ENCODE measurements at places on chromosomes 3 and 15.
A peak's percentile ranks its signal among the peaks of the same experiment; 100 is the strongest.

DNA sequence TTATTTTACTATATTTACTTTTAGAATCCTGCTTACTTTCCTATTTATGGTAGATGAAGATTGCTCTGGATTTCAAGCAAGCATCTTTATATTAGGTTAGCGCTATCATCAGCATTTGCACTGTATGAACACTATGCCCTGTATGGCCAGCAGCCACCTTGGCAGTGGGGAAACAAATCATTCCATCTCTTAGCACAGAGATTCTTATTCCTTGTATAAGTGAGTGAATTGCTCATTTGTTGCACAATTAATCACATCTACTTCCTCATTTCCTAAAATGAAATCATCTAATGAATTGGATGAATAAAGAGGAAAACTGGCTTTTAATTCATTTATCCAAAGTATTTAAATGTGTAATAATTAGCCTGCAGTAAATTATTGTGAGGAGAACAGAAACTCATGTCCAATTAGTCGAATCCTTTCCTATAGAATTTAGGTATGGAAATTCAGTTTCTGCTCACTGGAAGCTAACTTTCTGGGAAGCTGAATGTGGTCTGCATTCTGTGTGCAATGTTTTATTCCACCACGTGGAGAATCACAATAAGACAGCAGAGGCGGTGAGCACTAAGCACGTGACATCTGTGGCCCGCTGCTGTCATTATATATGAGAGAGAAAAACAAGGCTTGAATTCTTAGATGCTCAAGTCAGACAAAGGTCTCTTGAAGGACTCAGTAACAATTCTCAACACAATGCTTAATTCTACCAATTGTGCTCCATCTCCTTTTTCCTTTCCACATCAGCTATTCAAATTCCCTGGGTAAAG lies 93.4 kb downstream of the PEX5L start:
- no peak for DNase-seq

DNA sequence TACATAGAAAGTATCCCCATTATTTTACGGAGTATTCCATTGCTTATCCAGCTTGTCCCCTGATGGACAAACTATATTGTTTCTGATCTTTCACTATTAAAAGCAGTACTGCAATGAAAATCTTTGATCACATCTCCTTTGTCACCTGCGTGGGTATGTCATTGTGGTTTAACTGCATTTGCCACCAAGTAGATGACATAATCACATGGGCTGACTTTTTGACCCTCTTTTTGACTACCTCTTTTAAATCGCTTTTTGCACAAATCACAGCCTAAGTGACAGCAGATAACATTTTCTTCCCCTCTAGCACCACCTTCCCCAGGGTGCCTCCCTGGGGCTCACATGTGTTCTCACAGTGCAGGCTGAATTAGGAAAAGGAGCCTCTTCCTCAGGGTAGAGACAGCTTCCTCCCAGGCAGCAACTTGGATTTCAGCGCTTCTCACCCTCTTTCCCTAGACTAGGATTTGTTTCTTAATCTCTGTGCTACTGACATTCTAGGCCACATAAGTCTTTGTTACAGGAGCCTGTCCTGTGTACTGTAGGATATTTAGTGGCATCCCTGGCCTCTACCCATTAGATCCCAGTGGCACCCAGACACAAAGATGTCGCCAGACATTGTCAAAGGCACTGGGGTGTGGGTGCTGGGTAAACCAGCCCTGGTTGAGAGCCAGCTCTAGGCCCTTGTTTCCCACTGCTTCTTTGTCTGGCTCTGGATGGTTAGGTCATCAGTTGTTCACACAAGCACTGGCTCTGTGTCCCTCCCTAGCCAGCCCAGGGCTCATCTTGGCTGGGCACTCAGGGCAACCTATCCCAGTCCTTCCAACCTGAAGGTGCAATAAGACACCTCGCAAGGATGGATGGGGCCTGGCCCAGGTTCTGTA lies 1.3 kb upstream of the RBP1 start:
- DNase-seq, result no peak

DNA sequence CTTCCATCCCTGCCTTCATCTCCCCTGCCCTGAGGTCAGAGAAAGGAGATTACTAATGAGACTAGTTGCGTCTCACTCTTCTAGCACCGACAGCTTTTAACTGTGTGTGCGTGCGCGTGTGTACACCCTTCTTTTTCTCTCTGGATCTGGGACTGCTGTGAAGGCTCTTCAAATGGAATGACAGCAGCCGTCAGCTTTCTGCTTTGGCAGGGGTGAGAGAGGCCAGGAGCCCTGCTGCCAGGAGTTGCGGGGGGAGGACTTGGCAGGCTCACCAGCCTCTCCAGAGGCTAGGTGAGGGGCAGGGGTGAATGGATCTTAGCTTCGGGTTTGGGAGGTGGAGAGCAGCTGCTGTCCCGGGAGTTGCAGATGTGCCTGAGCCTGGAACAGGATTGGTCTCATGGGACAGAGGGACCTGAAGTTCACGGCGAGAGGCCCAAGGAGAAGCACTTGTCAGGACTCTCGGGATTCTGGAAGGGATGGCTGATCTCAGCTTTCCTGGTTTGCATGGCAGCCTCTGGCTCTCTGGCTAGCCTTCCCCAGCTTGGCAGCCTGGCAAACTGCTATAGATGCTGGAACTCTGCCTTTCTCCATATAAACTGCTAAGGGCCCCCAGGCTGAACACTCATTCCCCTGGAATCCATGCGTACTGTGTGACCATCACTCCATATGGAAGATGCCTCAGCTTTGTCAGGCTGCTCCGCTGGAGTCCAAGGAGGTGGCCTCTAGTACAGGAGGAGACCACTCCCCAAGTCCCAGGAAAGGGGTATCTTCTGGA lies 16.6 kb downstream of the TEX264 start:
- no peak for DNase-seq

GRCh38 chr15:91947683-91948608 lies 94.4 kb downstream of the SLCO3A1 start:
- no peak for DNase-seq

DNA sequence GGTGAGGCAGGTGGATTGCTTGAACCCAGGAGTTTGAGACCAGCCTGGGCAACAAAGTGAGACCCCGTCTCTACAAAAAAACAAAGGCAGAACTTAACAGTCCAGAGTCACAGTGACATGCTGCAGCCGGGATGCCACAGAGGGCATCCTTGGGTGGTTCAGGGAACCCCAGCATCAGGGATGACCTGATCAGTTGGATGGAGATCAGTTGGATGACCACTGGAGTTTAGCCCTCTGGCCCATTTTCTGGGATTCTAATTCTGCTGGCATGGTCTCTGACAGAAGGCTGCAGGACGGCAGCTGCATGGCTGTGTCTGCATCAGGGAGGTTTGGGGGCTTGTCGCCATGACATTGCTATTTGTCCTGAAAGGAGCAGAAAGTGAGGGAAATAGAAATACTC lies 19.8 kb downstream of the WHAMM start:
- DNase-seq, result no peak

- no peak for DNase-seq
These were observed at the start of gene SLC7A14 for GRCh38 chr3:170585937-170586310. Gene SLC7A14 (minus strand): TSS chr3:170586075. CDS start chr3:170526936, 59,139 bp downstream.

GRCh38 chr3:11770477-11771391 lies 76.0 kb downstream of the TAMM41 start:
- DNase-seq, result peak; percentile 37

DNA sequence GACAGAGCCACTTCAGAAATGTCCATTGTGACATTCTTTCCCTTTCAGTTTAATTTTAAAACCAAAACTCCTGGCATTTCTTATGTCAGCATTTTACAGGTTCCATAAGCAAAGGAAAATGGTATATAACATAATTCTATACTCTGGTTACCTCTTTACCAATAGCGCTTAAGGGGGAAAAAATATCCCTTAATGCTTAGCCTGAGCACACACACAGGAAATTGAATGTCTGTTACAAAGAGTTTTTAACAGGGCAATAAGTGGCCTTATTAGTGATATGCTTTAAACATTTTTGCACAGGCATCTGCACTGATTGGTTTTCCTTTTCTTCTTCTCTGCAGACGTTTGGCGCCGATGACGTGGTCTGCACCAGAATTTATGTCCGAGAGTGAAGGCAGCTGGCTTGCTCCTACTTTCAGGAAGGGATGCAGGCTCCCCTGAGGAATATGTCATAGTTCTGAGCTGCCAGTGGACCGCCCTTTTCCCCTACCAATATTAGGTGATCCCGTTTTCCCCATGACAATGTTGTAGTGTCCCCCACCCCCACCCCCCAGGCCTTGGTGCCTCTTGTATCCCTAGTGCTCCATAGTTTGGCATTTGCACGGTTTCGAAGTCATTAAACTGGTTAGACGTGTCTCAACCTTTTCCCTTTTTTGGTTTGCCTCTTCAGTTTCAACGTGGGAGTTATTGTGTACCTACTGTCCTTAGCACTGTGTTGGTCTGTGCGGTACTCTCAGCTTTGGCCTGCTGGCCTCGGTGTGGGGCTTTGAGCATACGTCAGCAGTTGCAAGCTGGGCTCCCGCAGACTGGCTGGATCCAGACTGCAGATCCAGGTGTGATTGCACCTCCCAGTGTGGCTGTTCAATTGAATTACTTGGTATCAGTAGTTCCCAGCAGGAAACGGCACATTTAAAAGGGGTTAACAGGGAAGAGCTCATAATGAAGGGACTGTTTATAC lies 7.7 kb downstream of the CRABP1 start:
- no peak for DNase-seq

- DNase-seq, result no peak
These were observed 54.9 kb upstream of the SLC7A14 start for GRCh38 chr3:170640737-170641171.

- DNase-seq, result no peak
These were observed 234.2 kb upstream of the MCTP2 start for GRCh38 chr15:93997071-93997658.

DNA sequence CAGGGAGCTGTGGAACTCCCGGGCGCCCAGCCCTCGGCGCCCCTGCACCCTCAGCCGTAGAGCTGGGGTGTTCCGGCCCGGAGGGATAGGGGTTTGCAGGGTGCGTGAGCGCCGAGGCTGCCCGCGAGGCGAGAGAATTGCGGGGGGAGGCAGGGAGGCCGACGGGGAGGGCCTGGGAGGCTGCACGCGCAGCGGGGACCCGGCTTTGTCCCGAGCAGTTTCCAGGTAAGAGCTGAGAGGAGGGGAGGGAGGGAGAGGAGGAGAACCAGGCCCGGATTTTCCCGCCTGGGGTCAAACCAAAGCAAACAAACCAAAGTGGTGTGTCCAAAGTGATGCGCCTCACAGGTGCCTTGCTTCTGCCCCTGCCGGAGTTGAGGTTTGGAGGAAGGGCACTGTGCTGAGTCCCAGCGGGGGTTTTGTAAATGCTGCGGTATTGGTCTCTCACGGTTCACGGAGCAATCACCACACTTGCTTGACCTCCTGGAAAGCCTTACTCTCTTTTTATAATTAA lies 146.4 kb downstream of the TJP1 start:
- no peak for DNase-seq

DNA sequence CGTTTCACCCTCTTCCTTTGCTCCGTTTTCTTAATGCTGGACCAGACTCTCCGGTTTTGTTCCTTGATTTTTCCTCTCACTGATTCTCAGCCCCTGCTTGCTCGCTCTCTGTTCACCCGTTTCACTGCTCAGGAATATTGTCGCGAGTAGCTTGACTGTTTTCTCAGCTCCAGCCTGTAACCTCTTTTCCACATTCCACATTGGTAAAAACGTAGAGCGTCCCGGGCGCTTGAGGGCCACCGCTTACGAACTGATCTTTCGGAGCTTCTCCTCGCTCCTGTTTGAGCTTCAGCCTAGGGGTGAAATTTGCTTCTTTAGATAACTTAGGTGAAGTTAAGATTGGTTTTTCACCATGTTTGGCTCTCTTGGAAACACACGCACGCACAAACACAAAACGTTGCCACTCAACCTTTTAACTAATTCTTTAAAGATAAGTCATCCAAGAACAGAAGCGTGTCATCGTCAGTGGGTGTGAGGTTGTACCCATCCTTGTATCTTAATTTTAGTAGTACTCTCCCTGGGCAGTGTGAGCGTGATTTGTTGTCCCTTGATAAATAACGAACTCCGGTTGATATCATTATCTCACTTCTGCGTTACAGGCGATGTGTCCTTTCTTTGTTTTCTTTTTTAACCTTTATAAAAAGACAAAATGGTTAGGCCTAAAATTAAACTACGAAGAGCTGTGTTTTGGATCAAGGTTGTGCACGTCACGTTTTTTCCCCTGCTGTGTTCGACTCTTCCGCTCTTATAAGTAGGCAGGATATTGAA lies 1.0 kb downstream of the PAK2 start:
- no peak for DNase-seq

GRCh38 chr15:88401251-88401995 lies 65.8 kb downstream of the MRPL46 start:
- DNase-seq, result no peak

DNA sequence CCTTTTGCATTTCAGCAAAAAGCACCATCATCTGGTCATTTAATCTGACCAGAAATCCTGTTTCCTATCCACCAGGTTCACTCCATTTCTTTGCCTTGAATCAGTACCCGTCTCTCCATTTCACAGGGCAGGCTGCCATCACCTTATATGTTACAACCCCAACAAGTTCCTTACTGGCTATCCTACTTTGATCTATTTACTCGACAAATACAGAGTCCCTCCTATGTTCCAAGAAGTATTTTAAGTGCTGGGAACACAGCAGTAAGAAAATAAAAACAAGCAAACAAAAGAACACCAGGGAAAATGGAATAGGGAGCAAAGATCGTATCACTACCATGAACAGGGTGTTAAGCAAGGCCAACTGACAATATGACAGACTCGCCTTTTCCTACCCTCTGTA lies 295.2 kb upstream of the WNT5A start:
- DNase-seq, result no peak

- DNase-seq, result no peak
These were observed 8.8 kb downstream of the CAPN3 start for GRCh38 chr15:42368096-42368495.

DNA sequence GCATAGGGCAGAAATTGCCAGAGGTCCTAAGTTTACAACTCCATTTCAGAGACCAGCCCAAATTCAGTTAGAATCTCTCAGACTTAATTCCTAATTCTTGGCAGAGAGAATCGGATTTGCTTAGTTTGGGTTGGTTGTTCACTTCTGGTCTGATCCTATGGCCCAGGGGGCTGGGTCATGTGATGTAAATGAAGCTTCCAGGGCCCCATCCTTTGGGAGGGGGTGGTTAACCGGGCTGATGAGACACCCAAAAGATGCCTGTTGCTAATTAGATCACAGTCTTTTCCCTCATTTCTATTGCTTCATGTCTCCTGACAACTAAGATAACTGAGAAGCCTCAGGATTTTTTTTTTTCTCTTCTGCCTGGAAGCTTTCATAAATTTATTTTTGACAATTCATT lies 11.1 kb upstream of the ZNF620 start:
- no peak for DNase-seq

GRCh38 chr15:69794645-69795469 lies 302.9 kb downstream of the TLE3 start:
- no peak for DNase-seq

- DNase-seq, result no peak
These were observed 84.8 kb downstream of the ARPP21 start for GRCh38 chr3:35724106-35724505.

GRCh38 chr15:68042855-68043222 lies 11.3 kb upstream of the PIAS1 start:
- DNase-seq, result no peak

DNA sequence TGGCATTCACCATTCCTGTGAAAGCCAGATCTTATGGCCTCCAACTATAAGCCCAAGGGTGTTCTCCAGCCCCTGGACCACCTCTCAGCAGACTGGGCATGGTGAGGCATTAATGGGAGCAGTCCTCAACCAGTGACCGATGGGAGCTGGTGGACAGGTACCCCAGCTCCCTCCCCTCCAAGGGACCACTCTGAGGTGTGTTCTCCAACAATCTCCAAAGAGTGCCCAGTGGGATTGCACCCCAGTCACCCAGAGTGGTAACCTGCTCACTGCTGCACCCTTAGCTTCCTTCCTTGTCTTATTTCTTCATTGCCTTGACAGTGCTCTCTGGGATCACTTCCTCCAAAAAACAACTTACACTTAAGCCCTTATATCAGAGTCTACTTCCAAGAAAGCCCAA lies 8.2 kb upstream of the ITGA11 start:
- DNase-seq, result no peak
